Transverse colon (tissue), 4 donors: ENCODE measurements at places on chromosomes 2 and 18. TPM values are rescaled to one million over a fixed set of nuclear protein-coding genes. Genes with fewer than 3 reads are reported as not detected.

DNA sequence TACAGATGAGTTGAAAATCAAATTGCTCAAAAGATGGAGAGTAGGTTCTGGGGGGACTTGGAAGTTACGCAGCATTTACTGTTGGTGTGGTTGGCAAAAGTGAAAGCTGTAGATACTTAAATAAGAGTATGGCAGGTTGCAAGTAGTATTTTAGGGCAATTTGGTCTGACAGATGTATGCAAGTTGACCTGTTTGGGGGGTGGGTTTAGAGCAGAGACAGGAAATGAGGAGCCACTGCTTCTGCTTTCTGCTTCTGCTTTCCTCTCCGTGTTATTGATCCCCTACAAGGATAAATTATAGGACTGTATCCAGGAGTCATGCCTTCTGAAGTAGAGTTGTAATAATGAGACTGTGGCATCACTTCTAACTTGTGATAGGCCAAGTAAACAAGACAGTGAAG lies 71.2 kb downstream of the EPAS1 start:
- DNase-seq, result no peak

GRCh38 chr2:17627434-17627833 lies 86.9 kb downstream of the VSNL1 start:
- no peak for DNase-seq

GRCh38 chr2:187936228-187936627 lies 355.4 kb upstream of the GULP1 start:
- no peak for DNase-seq

DNA sequence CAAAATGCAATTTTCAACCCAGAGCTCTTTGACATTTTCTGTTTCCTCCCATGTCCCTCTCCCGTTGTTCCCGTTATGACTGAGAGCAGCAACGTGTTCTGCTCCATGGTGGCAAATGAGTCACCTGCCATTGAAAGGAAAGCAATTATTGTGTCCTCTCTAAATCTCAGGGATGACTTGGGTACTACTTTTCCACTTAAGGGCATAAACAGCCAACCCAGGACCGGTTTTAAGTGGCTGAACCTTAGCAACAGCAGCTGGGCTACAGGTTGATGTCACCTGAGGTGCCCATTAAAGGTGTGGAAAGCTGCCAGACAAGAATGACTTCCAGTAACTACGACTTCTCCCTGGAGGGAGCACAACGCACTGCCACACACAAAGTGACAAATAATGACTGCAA lies 236.8 kb downstream of the NCKAP5 start:
- no peak for DNase-seq

- no peak for DNase-seq
Measured at GRCh38 chr2:164734196-164734595, 107.4 kb downstream of the COBLL1 start.

DNA sequence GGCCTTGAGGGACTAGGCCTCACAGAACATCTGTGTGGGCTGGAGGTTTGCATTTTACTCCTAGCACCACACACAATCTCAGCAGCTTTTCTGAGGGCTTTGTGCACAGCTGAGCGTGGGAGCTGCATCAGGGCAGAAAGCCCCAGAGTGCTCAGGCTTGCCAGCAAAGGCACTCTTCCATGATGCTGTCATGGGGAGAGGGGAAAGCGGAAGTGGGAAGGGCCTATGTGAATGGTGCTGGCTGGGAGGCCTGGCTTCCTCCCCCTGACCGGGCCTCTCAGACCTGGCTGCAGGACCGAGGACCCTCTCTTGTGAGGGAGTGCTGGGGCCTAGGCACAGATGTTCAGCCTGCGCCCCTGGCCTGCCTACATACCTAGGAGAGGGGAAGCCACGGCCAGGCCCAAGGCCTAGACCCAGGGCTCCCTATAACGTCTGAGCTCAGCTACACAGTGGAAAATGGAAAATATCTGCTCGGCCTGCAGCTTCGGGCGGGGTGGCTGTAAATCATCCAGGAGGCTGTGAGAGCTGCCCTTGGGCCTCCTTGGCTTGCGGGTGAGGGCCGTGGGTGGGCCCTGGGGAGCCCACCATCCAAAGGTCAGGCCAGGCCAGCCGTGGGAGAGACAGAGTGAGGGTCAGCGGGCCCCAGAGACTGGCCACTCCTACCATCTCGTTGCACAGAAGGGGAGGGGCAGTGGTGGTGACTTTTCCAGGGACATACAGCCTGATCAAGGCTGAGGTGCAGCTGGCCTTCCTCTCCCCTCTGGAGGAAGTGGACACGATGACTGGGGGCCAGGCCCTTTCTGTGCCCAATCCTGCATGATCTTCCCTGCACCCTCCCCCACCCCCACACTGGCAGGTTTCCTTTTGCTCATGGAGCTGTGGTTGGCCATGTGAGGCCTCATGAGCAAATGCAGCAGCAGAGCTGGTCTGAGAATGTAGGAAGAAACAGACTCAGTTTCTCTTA lies 22.8 kb downstream of the GLI2 start:
- no peak for DNase-seq

DNA sequence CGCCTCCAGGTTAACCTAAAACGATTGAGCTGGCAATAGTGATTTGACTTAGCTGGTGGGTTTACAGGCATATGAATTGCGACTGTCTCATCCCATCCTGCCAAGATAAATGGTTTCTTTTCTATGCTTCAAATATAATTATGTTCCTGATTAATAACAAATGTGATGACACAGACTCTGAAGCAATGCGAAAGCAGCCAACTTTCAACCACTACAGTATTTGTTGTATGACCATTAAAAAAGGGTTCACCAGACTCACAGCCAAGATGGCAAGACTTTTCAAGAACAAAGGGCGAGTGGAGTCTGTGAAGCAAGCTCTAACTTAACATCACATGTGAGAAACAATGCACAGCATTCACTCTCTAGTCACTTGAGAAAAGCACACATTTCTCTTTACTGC lies 186.6 kb downstream of the PID1 start:
- DNase-seq, result no peak

DNA sequence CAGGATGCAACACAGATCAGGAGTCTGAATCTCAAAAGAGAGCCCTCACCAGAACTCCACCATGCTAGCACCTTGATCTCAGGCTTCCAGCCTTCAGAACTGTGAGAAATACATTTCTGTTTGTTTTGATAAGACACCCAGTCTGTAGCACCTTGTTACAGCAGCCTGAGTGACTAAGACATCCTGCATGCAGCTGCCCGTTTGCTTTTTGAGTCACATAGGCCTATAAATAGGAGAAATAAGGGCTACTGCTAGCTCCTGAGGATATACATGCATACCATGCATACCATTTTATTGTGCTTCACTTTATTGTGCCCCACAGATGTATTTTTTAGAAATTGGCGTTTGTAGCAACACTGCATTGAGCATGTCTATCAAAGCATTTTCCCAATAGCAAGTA lies 337.8 kb downstream of the CDH2 start:
- no peak for DNase-seq

DNA sequence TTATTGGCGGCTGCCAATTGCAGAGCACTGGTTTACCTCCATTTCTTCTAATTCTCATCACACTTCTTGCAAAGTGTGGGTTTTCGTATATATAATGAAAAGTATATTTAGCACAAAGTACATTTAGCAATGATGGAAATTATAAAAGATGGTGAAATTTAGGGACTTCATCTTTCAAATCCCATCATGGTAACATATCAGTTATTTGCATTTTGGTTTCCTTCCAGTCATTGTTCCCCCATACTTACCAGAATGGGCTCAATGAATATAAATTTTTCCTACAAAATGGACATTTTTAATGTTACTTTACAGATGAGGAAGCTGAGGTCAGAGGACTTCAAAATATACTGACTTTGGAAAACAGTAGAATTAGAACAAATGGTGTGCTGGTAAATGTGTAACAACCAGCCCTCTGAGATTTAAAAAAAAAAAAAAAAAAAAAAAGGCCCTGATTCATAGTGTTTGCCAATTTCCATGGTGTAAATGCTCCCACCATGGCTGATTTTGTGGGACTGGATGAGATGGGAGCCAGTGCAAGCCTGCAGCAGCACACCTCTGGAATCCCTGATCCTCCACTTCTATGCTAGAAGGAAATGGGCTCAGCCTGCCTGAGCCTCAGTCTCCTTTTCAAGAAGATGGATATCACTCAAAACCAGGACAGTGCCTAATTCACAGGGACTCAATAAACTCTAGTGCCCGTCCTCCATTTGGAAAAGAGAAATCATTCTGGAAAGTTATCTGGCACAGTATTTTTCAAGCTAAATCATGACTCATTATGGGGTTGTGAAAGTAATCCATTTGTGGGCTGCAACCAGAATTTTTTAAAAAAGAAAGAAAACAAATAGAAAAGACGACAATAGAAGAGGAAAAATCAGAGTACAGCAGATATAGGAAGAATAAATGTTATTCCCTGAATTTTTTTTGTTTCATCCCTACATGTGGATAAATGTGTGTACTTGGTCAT lies 34.0 kb downstream of the LBH start:
- no peak for DNase-seq

- peak; percentile 27 for DNase-seq
Measured at GRCh38 chr2:54724560-54725342, 1.3 kb downstream of the EML6 start.

- peak; percentile 37 for DNase-seq
Measured at GRCh38 chr18:58161659-58162058, 117.6 kb downstream of the NEDD4L start.

DNA sequence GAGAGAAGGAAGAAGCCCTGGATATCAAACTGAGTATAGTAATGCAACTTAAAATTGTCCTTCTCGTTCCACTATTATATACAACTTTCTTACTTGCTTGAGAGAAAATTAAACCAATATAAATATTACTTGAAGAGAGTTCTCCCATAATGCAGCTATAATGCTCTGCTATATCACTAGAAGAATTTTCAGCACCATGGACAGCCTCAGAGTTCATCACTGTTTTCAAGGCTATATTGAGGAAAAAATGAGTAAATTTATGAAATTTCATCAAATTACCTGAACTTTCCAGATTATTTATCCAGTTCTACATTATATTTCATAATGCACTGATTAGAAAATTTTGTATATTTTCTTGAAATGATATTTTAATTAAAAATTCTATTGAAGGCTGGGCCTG lies 1053.5 kb upstream of the FAM98A start:
- DNase-seq, result no peak

The DNAJC5G gene
- not detected for total RNA-seq

The GKN1 gene
- total RNA-seq, result not detected

The SLC35F5 gene
- total RNA-seq, result 114 TPM

The RSAD2 gene
- 4.2 TPM for total RNA-seq

The TACR1 gene
- 0.14 TPM for total RNA-seq

The TGFBRAP1 gene
- total RNA-seq, result 20.2 TPM

The SERPINB13 gene
- total RNA-seq, result 1.4 TPM

The SPC25 gene
- total RNA-seq, result not detected
